GM12864 (cell line): ENCODE measurements at places on chromosomes 3 and 15.
A peak's percentile ranks its signal among the peaks of the same experiment; 100 is the strongest.

DNA sequence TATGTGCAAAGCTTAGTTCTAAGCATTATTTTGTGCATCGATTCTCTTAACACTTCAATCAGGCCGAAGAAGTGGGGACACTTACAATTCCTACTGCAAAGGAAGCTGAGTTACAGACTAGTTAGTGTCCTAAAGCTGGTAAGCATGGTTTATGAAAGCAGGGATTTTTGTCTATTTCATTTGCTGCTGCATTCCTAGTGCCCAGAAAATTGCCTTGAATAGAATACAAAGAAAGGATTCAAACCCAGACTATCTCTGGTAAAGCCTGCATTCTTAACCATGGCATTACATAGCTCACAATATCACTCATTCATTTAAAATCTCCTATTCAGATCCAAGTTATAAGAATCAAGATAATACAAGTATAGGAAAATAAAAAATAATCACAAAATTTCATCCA is 24.4 kb upstream of the CPOX start:
- no peak for DNase-seq

GRCh38 chr15:48645558-48646330 is at the start of gene FBN1:
TSS of gene FBN1 (minus strand) at chr15:48645709. CDS start at chr15:48644769, 940 bp downstream.
- peak; percentile 44 for DNase-seq

DNA sequence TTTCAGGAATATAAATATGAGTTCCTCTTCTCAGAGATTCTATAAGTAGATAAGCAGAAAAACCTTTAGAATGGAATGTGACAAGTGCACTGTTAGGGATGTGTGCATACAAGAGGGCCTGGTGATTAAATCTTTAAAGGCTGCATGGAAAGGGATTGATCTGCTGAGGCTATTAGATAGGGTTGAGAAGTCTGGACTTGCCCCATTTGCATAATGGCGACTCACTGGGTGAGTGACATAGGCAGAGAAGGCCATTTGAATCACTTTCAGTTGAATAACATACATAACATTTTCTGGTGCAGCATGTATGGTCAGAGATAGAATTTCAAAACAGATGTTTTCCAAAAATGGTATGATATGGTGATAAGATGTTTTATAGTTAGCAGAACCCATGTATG is 156.9 kb downstream of the ZNF621 start:
- no peak for DNase-seq

- no peak for DNase-seq
Measured at GRCh38 chr15:65550681-65551098, 20.4 kb downstream of the HACD3 start.

DNA sequence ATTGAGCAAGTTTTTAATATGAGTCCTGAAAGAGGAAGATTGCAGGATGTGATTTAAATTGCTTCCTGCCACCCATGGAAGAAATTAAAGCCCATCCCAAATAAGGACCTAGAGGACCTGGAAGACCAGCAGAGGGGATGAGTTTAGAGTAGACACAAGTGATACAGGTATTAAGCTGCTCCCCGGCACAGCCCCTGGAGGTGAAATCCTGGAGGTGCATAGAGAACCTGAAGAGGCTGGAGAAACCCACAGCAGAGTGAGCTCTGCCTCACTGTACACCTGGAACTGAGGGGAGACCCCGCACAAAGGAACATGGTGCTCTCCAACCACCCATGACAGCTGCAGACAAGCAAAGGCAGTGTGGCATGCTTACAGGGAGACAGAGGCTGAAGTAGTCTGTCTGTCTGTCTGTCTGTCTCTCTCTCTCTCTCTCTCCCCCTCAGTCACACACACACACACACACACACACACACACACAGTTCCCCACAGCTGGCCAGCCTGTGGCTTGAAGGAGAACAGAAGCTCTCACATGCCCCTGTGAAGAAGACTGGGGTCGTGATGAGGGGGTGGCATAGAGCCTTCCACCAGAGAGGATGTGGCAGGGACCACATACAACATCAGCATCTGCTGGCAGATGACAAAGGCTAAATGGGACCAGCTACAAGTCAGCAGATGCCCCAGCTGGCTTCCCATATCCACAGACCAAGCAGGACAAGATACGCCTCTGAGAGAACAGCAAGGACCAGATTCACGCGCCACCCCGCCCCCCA is 38.1 kb downstream of the FSIP1 start:
- DNase-seq, result no peak

- DNase-seq, result no peak
Measured at GRCh38 chr3:20905210-20905805, 719.3 kb upstream of the SGO1 start.
